ENCODE measurements at places on chromosomes 13 and 19.

DNA sequence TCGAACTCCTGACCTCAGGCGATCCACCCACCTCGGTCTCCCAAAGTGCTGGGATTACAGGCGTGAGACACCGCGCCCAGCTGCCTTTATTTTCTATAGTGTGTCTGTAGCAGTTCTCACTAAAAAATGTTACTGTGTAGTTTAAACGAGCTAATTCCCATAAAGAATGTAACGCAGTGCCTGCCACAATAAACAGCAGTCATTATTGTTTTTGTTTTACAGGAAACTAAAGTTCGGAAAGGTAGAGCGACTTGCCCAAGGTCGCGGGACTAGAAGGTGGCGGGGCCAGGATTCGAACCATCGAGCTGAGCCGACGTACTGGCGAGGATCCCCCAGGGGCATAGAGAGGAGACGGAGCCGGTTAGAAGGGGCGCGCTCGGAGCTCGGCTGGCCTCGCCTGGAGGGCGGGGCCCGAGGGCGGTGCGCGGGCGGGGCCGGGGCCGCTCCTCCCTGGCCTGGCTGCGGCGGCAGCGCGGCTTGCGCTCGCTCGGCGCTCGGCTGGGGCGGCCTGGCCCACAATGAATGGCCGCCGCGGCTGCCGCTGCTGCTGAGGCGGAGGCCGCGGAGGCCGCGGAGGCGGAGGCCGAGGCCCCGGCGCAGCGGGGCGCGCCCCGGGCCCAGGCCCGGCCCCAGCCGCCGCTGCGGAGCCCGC lies at the start of gene NACC1:
TSS of gene NACC1 (plus strand) at position 493 of the 652 bp plus-strand sequence. CDS start 16,944 bp downstream, outside the sequence.
- peak; percentile 79 for DNase-seq

GRCh38 chr13:109297628-109298027 lies 488.8 kb downstream of the IRS2 start:
- DNase-seq = no peak

DNA sequence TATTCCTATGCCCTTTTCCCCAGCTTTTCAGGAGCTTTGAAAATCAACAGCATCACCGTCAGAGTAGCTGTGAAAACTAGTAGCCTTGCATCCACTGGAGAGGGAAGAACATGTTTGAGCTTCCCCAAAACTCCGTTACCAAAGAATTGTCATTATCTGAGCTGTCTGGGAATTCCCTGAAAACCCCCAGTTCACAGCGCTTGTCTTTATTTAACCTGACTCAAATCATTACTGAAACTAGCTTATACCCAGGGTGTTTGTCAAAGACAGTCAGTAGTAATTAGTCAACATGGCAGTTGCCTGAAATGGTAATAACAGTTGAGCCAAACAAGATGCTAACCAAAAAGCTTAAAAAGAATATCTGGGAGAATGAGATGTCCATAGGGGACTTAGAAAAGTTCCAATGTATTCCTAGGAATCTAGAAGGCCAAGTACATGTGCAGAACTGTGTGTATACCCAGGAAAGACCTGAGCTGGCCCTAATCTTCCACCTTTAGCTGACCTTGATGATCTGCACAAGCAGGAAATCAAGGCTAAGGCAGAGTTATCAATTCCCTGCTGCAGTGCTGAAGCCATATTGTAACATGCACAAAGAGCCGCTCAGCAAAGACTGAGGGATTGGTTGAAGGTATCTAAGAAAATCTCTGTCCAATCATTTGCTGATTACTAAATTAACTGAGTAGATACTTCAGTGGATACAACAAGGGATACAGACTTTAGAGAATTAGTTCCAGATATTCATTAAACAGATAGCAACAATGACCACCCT lies 130.8 kb downstream of the KL start:
- no peak for DNase-seq

GRCh38 chr13:110266431-110266809 lies 40.5 kb downstream of the COL4A1 start:
- DNase-seq = no peak

- DNase-seq = no peak
Observed at GRCh38 chr19:42601811-42602443, 7.2 kb upstream of the CEACAM8 start.

GRCh38 chr19:48958006-48958405 lies 3.3 kb downstream of the BAX start:
- DNase-seq = no peak

DNA sequence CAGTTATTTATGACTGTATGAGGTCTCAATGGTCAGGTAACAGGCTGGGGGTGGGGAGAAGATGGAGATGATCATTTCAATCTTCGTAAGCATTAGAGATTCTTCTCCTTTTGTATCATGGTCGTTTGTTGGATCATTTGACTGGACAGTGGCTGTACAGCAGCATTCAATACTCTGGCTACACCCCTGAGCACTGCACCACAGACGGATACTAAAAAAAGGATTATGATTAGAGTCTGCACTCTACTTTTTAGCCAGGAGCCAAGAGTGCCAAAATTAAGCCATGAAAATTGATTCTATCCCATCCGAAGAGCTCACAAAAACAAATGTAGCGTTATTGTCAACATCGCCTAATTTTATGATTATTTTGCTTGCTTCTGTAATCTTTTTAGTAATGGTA lies 41.9 kb downstream of the CDK8 start:
- no peak for DNase-seq

- DNase-seq = no peak
Observed at GRCh38 chr19:33524024-33524664, 2.6 kb upstream of the PEPD start.

DNA sequence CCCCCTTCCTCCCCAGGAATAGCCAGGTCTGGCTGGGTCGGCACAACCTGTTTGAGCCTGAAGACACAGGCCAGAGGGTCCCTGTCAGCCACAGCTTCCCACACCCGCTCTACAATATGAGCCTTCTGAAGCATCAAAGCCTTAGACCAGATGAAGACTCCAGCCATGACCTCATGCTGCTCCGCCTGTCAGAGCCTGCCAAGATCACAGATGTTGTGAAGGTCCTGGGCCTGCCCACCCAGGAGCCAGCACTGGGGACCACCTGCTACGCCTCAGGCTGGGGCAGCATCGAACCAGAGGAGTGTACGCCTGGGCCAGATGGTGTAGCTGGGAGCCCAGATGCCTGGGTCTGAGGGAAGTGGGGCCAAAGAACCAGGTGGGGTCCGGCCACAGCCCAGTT lies 3.2 kb downstream of the KLK2 start:
- DNase-seq = no peak

DNA sequence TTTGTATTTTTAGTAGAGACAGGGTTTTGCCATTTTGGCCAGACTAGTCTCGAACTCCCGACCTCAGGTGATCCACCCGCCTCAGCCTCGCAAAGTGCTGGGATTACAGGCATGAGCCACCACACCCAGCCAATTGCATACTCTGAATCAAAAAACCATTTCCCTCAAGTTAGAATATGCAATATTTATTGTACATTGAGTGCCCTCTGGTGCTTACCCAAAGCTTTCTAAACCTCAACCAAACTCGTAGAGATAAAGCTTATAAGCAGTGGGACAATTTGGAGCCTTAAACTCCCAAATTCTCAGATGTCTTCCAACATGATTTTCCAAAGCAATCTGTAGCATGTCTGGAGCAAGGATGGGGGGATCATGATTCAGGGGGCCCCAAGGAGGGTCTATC lies 22.4 kb downstream of the RFXAP start:
- DNase-seq = no peak

DNA sequence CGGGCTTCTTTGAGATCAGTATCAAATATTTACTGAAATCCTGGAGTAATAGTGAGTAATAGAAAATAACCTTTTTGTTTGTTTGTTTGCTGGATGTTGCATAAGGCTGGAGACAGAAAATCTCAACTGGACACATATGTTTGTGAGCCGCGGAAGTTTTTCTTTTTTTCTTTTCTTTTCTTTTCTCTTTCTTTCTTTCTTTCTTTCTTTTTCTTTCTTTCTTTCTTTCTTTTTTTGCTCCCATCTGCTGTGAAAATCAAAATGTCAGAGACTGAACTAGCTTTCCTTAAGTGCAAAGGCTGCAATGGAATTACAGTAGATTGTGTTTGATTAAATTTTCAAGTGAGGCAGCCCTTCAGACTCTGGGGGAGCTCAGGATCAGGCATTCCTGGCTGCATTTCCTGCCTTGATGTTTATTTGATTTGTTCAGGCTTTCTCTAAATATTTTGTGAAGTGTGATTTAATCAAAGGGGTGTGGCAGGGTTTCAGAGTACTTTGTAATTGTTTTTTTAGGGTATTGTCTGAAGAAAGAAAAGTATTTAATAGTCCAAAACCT lies 319 bp downstream of the FRY start:
- no peak for DNase-seq

DNA sequence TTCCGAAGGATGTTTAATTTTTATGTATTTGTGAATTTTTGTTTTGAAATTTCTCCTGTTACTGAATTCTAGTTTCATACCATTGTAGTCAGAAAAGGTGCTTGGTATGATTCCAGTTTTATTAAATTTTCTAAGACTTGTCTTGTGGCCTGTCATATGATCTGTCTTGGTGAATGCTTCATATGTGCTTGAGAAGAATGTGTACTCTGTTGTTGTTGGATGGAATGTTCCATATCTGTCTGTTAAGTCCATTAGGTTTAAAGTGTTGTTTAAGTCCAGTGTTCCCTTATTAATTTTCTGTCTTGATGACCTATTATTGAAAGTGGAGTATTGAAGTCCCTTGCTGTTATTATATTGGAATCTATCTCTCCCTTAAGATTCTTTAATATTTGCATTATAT lies 273.9 kb downstream of the ATP8A2 start:
- no peak for DNase-seq

DNA sequence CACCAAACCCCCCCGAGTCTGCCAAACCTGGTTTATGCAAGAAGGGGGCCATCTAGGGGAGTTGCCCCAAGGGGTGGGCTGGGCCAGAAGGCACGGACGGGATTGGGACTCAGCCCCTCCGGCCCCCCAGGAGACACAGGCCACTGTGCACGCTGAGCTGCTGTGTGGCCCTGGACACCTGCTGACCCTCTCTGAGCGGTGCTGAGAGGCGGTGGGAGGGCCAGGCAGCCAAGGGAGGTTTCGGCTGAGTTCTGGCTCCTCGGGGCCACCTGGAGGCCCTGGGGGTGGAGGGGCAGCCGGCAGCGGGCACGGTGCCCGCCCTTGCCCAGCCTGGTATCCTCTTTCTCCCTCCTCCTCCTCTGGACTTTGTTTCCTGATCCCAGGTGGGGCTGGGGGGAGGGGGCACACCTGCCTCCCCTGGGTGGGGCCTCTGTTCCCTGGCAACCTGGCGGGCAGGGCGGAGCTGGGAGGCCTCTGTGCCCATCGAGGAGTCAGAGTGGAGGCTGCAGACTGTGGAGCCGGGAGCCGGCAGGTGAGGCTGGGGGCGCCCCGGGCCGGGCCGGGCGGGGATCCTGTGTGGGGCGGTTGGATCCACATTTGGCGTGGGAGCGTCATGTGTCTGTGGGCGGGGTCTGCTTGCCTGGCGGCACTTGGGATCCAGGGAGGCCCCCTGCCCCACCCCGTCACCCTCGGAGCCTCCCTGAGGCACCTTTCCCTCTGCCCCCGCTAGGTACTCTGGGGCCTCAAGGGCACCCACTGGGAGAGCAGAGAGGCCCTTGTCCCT lies at the start of gene MISP:
TSS of gene MISP (plus strand) at position 473 of the 784 bp plus-strand sequence. CDS start 5,835 bp downstream, outside the sequence.
- DNase-seq = no peak

- DNase-seq = no peak
Observed at GRCh38 chr19:40303765-40304164, 18.6 kb upstream of the AKT2 start.

- DNase-seq = no peak
Observed at GRCh38 chr13:111508164-111508870, 187.9 kb downstream of the TEX29 start.

GRCh38 chr19:2780284-2780683 lies 2.8 kb downstream of the SGTA start:
- DNase-seq = no peak

- DNase-seq = no peak
Observed at GRCh38 chr13:59970847-59971246, 192.9 kb downstream of the DIAPH3 start.

DNA sequence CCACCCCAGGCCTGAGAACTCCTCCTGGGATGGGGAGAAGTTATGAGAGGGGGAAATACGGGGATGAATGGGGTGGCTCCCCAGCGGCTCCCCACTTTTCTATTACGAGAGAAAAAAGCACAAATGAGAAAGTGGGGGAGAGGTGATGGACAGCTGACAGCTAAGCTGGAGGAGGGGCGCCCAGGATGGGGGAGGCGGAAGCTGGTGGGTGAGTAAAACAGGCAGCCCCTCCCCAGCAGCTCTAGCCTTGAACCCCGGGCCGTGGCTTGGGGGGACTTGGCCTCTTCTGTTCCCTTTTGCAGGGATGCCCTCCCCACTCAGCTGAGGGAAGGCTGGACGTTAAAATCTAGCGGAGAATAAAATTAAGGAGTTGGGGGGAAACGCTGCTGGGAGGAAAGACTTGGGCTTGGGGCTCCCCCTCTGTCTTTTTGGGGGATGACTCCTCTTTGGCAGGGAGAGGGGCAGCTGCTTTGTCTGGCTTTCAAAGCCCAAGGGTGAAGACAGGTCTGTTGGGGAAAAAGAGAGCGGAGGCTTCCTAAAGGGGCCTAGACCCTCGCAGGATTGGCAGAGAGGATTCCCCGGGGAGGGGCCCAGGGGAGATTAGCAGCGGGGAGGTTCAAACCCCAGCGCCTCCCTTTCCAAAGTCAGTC lies 1.4 kb upstream of the SAMD1 start:
- no peak for DNase-seq

- DNase-seq = no peak
Observed at GRCh38 chr13:76016799-76017400, 380.8 kb downstream of the LMO7 start.

- DNase-seq = no peak
Observed at GRCh38 chr13:43088093-43088511, 64.7 kb downstream of the DNAJC15 start.

DNA sequence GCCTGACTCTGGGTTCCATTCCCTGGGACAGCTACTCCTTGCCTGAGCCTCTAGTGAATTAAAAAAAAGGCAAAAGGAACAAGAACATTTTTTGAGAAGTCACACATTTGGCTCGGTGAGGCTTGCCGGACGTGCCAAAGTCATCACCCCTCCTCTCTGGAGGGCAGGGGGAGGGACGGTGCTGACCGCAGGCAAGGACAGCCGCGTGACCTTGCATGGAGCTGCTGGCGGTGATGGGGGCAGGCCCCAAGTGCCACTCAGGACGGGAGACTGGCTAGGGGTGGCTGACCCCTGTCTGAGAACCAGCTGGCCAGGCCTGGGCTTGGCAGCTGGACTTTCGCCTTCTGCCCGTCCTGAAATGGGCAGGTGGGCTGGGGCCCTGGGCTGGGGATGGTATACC lies 26.4 kb downstream of the MAP2K2 start:
- DNase-seq = no peak

DNA sequence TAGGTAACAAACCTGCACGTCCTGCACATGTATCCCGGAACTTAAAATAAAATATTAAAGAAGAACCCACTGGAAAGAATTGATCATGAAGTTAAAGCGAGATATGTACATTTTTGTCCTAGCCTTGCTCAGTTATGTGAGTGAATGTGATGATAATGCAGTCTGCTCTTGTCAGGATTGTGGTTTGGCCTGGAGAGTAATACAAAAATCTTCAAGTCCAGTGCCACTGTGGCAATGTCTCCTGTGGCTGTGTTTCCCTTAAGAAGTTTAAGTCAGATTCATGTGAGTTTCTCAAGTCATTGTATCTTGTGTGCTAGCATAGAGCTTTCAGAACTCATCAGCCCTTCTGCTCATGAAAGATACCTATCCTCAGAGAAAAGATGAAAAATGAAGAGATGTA lies 18.0 kb upstream of the ITGBL1 start:
- DNase-seq = no peak

GRCh38 chr19:10395003-10395402 lies 8.3 kb downstream of the CDC37 start:
- DNase-seq = no peak

GRCh38 chr13:93977986-93978385 lies 501.5 kb downstream of the DCT start:
- DNase-seq = no peak

GRCh38 chr19:2777952-2778683 lies 5.0 kb downstream of the SGTA start:
- DNase-seq = no peak

- no peak for DNase-seq
Observed at GRCh38 chr13:46172531-46172991, 9.4 kb downstream of the LCP1 start.
